A172 (cell line): ENCODE measurements at places on chromosomes 5 and 9. TPM values are rescaled to one million over a fixed set of nuclear protein-coding genes. Genes with fewer than 3 reads are reported as not detected.

TICAM2 gene
- 10.0 and 11.1 TPM in 2 replicates for total RNA-seq

DNA sequence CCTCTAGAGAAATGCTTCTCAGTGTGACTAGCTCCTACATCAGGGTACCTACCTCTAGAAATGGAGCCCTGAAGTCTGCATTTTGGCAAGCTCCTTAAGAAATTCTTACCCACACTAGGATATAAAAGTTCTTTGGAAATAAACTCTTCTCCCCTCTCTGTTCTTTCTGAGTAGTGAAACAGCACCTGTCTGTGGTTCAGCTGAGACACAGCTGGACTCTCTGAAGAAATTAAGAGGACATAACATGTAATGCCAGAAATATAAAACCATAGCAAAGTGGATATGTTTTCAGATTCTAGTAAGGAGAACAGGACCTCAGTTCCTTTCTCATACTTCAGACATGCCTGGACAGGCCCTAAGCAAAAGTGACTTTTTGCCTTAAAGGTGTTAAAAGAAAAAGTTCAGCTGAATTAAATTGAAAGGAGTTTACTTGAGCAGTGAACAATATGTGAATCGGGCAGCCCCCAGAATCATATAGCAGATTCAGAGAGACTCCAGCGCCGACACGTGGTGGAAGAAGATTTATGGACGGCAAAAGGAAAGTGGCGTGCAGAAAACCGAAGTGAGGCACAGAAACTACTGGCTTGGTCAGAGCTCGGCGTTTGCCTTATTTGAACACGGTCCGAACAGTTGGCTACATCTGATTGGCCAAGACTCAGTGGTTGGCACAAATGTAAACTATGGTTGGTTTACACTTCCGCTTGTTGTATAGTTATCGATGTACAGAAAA is 64.5 kb downstream of the PRKACG start:
- DNase-seq, result peak; percentile 15

- peak; percentile 50 for DNase-seq
Measured at GRCh38 chr5:151905557-151905961, 19.1 kb downstream of the GLRA1 start.

- DNase-seq, result no peak
Measured at GRCh38 chr5:133275631-133276030, 223.8 kb downstream of the HSPA4 start.

- no peak for DNase-seq
Measured at GRCh38 chr9:113569472-113570060, 106.0 kb downstream of the RGS3 start.

DNA sequence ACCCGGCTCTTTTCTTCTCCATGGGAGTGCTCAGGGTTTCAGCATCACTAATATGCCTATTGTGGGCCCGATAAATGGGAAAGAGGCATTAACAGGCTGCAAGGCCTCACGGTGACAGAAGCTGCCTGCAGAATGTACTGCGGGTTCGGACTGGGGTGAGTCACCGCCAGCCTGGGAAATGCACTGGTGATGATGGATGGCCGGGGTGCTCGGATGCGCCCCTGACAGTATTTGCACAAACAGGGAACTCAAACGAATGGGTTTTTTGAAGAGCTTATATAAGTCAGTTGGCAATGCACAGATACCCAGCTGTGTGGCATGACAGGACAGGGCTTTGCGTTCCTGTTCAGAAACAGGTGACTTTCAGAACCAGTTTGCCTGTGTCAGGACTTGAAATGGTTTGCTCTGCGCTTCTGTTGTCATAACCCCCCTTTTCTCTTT is 42.0 kb upstream of the PITX1 start:
- DNase-seq, result peak; percentile 81
